ENCODE measurements at places on chromosomes 5 and 9.

DNA sequence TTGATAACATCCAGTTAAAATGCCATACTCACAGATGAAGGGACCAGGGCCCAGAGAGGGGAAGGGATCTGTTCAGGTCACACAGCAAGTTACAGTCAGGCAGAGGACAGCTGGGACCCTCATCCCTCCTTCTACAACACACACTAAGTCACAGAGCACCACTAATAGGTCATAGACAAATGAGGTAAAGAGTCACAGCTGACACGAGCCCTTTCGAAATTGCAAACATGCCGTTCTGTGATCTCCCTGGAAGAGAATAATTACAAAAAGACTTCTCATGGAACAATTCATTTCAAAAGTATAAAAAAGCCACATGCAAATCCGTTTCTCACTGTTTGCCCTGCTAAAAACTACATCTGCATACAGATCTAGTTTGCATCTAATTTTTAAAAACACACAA lies 15.5 kb downstream of the IGFBPL1 start:
- DNase-seq, result no peak

- no peak for DNase-seq
These were observed 66.6 kb upstream of the HAND1 start for GRCh38 chr5:154544646-154545045.

DNA sequence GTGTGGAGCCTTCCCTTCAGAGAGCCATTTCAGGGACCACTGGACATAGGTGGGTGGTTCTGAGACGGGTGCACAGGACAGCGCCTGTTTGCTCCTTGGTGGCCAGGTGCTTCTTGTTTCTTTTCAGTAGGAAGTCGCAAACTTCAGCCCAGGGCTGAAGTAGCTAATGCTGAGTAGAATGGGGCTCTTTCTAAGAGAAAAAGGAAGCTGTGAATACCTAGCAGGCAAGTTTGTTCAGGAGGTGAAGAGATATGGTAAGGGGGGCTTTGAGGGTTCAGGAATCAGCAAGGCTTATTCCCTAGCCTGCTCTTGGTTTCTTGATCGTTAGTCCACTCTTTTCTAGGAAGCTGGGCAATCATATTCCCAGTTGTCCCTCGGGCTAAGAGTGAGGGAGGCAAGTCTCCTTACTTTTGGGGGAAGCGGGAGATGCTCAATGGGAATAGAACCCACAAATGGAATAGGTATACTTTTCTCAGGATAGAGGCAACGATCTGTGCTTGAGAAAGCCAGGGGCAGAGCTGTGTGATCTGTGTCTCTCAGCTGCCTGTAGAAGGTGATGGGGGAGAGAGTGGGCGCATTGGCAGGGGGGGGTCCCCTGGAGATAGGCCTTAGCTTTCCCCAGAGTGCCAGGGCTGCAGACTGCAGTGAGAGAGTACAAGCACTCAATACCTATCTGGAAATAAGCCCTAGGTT lies 1.9 kb upstream of the PURA start:
- no peak for DNase-seq

GRCh38 chr5:522116-522515 lies 2.1 kb downstream of the SLC9A3 start:
- no peak for DNase-seq

DNA sequence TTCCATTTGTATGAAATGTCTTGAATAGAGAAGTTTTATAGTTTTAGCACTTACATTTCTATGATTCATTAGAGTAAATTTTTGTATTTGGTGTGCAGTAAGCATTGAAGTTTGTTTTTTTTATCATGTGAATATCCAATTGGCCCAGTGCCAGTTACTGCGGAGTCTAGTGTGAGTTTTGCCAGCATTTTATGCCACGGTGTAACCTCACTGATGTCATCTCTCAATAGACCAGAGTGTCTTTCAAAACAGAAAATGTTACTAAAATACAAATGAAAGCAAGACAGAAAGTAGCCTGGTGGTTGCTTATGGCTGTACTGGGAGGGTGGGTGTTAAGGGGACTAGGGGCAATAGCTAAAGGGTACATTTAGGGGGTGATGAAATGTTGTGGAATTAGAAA lies 62.8 kb downstream of the IPPK start:
- no peak for DNase-seq

GRCh38 chr9:89000371-89000781 lies 9.1 kb downstream of the S1PR3 start:
- DNase-seq, result no peak

- DNase-seq, result no peak
These were observed 22.2 kb upstream of the TMEM161B start for GRCh38 chr5:88290801-88291200.

- DNase-seq, result no peak
These were observed 68.1 kb upstream of the GRAMD2B start for GRCh38 chr5:126354858-126355731.

DNA sequence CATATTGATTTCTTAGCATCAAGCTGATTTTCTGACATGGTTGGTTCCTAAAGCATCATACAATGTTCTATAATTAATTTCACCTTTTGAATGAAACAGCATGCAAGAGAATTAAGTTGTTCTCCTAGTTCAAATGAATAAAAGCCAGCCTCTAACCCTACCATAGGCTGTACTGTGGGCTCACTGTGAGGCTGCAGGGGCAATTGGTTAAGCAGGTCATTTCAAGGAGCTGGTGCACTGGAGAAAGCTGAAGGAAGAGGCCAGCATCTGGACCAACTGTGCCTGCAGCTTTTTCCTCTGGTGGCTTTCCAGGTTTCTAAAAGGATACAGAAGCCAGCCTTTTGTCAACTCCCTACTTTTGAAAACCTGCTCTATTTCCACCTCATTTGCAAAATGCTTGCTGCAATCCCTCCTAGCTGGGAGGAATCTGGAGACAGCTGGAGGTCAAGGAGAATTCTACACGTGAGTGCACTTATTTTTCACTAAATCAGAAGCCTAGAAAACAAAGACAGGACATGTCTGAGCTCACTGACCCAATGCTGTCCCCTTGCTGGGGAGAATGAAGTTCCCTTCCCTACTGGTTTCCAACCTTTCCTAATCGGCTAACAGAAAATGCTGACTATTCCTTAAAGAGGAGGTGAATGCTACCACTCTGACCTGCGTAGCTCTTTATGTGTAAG lies 158.9 kb downstream of the APBA1 start:
- no peak for DNase-seq

GRCh38 chr9:134502809-134503211 lies 138.8 kb upstream of the COL5A1 start:
- DNase-seq, result peak; percentile 99

- no peak for DNase-seq
These were observed 3.2 kb upstream of the DBN1 start for GRCh38 chr5:177476531-177477233.

DNA sequence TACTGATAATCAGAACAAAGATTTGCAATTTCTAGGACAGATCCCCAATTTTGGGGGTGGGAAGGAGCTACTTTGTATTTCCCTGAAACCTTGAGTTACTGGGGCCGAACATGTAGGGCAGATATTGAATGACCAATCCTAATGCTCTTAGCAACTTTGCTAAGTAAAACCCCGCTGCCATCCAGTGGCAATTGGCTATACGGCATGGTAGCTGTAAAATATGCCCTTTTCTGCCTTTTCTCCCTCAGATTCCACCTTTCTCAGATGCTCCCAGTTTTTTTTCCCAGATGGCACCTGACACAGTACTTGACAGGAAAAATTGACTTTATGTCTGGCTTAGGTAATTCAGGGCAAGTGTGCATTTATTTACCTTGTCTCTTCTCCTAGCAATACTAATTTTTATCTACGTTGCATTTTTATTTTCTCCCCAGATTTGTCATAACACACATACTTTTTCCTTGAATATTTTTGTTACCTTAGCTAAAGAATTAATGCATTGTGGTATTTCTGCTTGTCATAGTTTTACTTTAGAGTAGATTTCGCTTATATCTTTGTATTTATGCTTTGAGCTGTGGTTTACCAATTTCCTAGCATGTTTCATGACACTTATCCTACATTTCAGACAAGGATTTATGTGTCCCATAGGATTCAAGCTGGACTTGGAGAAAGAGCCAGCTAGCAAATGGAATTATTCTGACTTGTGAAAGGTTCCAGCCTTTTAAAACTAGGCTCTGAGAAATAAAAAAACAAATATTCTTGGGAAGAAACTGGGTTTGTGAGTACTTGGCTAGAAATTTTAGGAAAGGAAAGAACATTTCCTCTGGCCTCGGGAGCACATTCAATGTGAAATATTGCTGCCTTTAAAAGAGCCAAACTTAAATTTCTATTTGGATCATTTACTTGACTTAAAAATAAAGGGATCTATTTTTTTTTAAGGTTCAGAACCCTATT lies 37.4 kb downstream of the PIK3R1 start:
- DNase-seq, result peak; percentile 63

- DNase-seq, result no peak
These were observed 29.1 kb downstream of the CEL start for GRCh38 chr9:133090752-133091385.

DNA sequence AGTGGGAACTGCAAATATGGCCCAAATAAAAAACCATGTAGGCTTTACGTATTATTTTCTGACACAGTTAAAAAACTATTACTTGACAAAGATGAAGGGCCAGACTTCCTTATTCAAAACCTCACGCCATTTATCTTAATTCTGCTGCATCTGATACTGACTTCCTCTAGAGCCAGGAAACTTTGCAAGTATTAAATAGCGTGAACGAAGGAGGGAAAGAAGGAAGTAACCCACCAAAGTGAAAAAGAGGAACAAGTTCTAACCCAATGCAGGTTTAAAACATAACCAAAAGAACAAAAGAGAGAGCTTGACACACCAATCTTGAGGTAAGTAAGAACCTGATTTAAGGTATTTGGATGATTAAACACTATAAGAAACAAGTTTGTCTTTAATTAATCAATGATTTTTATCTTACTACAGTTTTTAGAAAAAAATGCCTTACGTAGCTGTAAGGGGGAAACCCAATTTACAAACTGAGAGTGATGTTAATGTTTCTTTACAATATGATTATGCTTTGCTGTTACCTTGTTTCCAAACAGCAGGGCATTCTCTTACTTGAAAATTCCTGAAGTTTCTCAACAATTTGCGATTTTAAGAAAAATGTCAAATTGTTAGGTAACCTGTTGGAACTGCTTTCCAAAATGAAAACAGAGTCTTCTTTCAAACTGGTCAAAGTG lies at the start of gene GAPT:
GAPT (plus strand) TSS at position 220 of the 677 bp plus-strand sequence. CDS start 3,102 bp downstream, outside the sequence.
- no peak for DNase-seq

- DNase-seq, result peak; percentile 14
These were observed 766.1 kb upstream of the CHD1 start for GRCh38 chr5:99694884-99695283.

DNA sequence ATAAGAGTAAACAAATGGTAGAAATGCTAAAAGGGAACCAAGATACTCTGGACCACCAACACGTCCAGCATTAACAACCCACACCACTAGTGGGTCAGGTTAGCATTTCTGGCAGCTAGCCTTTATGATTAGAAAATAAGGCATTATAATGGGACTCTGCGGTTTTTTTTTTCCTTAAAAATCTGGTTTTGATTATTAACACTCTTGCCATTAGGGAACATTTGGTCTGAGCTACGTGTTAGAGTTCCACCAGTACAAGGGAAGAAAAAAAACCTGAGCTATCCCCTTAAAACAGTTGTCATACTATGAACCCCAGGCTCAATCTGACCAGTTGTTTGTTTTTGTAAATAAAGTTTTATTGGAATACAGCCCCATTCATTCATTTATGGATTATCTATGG lies 110.4 kb downstream of the NTRK2 start:
- DNase-seq, result no peak

Measured in urothelium cell line (cell line).